WERI-Rb-1 (cell line): ENCODE measurements at places on chromosomes 2 and 18.

DNA sequence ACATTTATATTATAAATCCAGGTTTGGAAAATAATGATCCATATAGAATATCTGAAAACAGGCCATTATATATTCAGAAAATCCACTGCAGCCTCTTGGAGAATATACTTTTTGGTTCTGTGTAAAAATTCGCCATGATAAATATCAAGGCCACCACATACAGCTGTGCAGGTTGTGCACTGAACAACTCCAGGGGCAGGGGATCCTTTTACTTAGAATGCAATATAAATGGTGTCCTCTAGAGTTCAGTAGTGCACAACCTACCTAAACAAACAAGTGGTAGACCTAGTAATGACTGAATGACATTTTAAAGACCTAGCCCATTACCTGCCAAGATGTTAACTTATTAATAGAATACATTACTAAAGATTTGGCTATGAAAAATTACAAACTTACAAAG lies 22.4 kb downstream of the MOGAT1 start:
- DNase-seq: no peak

DNA sequence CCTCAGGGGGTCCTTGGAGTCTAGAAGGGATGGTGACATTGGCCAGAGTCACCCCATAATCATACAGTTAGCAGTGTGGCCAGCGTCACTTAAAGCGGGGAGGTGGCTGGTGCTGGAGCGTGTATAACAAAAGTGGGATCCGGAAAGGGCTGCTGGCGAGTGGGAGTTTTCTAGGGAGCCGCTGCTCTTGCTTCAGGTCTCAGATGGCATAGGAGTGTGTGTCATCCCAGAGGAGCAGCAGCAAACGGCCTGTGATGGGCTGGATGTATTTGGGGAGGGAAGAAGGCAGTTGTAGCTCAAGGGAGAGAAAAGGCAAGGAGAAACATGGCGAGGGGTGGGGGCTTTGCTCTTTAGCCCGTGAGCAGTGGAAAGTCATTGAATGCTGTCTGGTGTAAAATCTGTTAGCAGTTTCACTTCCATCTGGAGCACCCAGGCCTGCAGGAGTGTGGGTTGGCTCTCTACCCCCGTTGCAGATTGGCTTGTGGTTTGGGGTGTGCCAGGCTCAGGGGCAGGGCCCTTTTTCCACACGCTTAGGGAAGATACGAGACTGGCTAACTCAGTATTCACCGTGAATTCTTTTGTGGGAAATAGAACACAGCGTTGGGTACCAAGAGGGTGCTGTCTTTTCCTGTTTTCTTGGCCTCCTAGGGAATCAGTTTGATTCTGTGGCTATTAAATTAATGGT lies 120.5 kb downstream of the AGAP1 start:
- no peak for DNase-seq

DNA sequence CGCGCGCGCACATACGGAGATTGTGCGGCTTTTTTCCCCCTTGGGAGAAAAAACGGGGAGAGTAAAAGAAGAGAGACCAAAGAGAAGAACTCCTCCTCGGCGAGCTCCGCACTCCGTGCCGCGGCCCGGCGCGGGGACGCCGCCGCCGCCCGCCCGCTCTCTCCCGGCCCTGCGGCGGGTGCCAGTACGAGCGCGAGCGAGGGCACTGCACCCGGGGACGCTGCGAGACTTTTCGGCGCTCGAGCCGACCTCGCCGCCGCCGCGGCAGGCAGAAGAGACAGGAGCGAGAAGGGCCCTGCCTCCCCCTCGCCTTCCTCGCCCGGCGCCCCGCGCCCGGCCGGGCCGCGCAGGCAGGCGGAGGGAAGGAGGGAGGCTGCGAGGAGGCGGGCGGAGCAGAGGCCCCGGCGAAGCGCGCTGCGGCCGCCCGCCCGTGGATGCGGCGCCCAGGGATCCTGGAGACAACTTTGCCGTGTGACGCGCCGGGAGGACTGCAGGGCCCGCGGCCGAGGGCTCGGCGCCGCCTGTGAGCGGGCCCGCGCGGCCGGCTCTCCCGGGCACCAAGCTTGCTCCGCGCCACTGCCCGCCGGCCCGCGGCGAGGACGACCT lies 857 bp upstream of the INHBB start:
- no peak for DNase-seq

- DNase-seq: no peak
Observed at GRCh38 chr2:226078666-226079065, 679.2 kb downstream of the NYAP2 start.

- no peak for DNase-seq
Observed at GRCh38 chr18:45639408-45639807, 24.1 kb downstream of the SLC14A2 start.

DNA sequence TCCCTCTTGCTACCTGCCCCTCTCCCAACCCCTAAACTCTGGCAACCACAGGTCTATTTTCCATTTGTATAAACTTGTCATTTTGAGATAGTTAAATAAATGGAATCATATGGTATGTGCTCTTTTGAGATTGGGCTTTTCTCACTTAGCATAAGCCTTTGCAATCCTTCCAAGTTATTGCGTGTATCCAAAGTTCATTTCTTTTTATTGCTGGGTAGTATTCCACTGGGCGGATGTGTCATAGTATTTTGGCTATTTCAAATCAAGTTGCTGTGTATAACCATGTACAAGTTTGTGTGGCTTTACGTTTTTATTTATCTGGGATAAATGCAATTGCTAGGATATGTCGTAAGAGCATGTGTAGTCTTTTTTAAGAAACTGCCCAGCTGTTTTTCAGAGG lies 55.5 kb upstream of the CUL3 start:
- DNase-seq: no peak

GRCh38 chr2:75065402-75066008 lies 107.1 kb downstream of the POLE4 start:
- DNase-seq: no peak

DNA sequence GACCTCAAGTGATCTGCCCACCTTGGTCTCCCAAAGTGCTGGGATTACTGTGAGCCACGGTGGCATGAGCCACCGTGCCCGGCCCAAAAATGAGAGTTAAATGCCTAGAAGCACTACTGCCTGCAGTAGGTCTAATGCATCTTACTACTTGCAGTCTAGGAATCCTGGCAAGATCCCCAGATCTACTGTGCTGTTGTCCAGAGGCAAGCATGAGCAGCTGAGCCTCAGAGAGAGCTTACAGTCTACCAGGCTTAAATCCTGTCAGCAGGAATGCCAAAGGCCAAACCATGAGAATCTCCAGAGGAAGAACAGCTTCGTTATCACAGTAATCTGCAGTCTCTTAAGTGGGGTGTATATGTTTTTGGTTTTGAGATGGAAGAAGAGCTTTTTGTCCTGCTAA lies 54.4 kb downstream of the XRCC5 start:
- DNase-seq: no peak

GRCh38 chr2:156944871-156945270 lies 312.6 kb upstream of the GALNT5 start:
- DNase-seq: no peak

- DNase-seq: no peak
Observed at GRCh38 chr2:27084297-27085061, 2.1 kb upstream of the KHK start.

- DNase-seq: no peak
Observed at GRCh38 chr2:200099256-200099655, 143.9 kb downstream of the MAIP1 start.

GRCh38 chr2:216787851-216788540 lies 71.9 kb downstream of the TNP1 start:
- DNase-seq: no peak
